Right lung (tissue), 10 donors: ENCODE measurements at places on chromosomes 5 and 9. TPM values are rescaled to one million over a fixed set of nuclear protein-coding genes. Genes with fewer than 3 reads are reported as not detected.

DNA sequence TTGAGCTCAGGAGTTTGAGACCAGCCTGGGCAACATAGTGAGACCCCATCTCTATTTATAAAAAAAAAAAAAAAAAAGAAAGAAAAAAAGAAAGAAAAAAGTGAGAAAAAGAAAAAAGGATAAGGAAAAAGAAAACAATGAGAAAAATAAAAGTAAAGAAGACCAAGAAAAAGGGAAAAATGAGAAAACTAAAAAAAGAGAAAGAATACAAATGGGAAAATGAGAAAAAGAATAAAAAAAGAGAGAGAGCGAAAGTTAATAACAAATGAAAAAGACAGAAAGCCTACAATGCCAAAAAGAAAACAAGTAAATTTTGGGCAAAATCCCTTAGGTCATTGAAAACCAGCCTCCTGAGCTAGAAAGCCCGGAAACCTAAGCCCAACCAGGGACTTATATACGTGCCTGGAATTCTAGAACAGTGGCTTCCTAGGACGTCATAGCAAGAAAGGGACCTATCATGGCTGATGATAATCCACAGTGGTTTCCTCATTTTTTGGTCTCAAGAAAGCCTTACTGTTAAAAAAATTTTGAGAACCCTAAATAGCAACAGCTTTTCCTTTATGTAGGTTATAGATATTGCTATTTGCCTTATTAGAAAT, 131.7 kb upstream of the CLINT1 start:
- no peak for DNase-seq

GRCh38 chr5:69300537-69301203, 31.9 kb downstream of the CCDC125 start:
- peak; percentile 41 for DNase-seq

Gene AK8
- polyA plus RNA-seq: 3.5 TPM

Gene SH3TC2
- polyA plus RNA-seq: 1.6 TPM

DNA sequence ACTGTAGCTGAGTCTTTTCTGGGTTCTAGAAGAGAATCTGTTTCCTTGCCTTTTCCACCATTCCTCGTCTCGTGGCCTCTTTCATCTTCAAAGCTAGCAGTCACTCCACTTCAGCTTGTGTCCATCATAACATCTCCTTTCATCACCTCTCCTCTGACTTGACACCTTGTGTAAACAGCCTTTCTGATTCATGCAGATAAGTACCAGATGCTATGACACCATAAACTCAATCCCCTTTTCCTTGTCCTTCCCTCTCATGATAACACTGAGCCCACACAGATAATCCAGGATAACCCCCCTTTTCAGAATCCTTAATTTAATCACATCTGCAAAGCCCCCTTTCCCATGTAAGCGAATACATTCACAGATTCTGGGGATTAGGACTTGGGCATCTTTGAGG, 95.5 kb downstream of the SNX24 start:
- DNase-seq: no peak

DNA sequence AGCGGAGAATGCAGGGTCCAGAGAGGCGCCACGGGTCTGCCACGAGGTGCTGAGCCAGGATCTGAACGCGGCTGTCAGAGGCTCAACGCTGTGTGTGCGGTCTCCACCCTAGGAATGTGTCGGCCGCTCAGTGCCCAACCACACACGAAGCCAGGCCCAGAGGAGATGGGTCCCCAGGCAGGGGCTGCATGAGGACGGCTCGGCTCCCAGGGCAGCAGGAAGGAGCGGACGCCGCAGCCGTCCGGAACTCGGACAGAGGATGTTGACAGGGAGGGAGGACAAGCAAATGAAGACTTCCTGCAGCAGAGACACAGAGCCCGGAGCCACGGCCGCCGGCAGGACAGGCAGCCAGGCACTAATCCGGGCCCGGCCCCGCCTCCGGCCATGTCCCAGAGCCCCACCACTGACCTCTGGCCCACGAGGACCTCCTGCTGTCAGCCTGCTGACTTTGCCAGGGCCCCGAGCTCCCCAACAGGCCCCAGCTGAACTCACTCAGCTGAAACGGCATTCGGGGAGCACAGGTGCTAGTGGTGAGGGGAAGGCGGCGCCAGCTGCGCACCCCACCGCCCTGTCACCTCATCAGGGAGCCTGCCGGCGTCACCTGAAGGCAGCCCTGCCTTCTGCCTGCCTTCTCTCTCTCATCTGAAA, 12.7 kb downstream of the VAV2 start:
- DNase-seq: peak; percentile 63

Gene GABBR2
- 0.48 TPM for polyA plus RNA-seq

- no peak for DNase-seq
Observed at GRCh38 chr5:175746851-175747250, 89.0 kb downstream of the HRH2 start.

DNA sequence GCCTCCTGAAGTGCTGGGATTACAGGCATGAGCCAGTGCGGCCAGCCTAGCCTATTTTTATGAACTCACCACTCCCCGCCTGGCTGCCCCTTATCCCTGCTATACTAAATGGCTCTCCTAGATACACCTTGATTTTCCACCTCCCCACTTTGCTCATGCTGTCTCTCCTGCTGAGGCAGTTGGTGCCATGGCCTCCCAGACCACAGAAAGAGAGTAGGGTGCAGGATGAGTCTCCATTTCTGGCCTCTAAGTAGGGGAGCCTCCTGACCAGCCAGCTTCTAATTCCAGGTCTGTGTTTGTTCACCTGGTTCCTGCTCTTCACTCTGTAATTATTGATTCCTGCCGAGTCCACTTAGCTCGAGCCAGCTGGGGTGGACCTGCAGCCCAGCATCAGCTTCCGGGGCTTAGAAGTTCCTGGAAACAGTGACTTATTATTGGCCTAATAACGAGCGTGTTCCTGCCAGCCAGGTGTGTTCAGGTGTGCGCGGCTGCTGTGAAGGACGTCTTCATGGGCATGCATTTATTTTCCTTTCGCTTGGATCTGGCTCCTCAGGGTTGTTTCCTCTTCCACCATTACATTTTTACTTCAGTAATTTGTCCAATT, 34.0 kb downstream of the ZNF618 start:
- peak; percentile 32 for DNase-seq

Gene FOXI1
- not detected for polyA plus RNA-seq

Gene STKLD1
- 2.6 TPM for polyA plus RNA-seq

DNA sequence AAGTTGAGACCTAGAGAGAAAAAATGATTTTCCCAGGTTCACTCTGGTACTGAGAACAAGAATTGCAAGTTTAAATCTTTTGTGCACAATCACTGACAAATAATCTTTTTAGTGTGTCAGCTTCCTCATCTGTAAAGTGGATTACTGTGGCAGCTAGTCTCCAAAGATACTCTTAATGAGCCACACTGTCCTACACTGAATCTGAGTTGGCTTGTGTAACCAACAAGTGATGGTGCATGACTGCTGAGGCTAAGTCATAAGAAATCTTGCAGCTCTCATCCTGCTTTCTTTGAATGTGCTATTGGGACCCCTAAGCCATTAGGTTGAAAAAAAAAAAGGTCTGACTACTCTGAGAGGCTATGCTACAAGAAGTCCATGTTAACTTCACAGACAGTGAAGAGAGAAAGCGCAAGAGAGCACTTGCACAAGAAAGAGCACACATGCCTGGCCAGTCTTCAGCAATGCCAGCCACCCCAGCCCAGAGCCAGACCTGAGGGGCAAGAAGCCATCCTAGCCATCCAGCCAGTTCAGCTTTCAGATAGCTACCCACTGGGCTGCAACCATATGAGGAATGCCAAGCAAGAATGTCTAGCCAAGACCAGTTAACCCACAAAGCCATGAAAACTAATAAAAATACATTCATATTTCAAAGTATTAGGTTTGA, 419.4 kb downstream of the RAB3C start:
- no peak for DNase-seq

GRCh38 chr5:17910318-17910717, 276.1 kb downstream of the TAF11L14 start:
- DNase-seq: no peak

Gene DNM1
- 47.7 TPM for polyA plus RNA-seq

Gene FAM114A2
- 33.3 TPM for polyA plus RNA-seq

Gene EGFL7
- polyA plus RNA-seq: 86.2 TPM

Gene PSAT1
- 32.8 TPM for polyA plus RNA-seq

Gene CTXN3
- polyA plus RNA-seq: not detected

- no peak for DNase-seq
Observed at GRCh38 chr9:77010527-77010926, 8.9 kb upstream of the FOXB2 start.

- DNase-seq: no peak
Observed at GRCh38 chr5:173796721-173797495, 91.2 kb upstream of the CPEB4 start.

DNA sequence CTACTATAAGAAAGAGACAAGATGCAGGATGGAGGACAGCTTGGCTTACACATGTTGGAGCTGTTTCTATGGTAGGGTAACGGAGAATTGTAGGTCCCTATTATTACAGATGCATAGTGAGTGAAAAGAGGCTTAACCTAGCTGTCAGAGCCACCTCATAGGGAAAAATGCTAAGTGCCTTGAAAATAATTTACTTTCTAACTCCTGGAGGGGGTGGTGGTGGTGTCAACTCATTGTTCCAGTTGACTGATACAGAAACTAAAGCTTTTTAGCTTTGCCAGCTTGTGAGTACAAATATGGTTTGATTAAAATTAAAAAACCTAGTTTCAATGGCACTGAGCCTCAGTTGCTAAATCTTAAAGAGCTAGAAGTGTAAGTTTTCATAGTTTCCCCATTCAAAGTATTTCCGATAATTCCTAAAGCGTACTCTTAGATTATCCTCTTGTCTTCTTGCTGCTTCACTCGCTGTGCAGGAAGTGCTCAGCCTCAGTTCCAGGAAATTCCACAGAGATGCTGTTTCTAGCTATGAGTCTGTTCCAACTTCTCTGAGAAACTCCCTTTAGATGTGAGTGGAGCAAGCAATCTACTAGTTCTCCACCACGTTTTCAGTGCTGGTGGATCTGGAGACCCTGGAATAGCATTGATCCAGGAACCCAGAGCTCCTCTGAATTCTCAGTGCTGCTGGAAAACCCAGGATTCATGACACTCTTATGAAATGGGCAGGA, 265.2 kb downstream of the DMAC1 start:
- no peak for DNase-seq

Gene BAAT
- 1.2 TPM for polyA plus RNA-seq

- DNase-seq: no peak
Observed at GRCh38 chr5:114311968-114312367, 49.9 kb upstream of the KCNN2 start.

GRCh38 chr5:10308844-10309243, 1.1 kb upstream of the CMBL start:
- no peak for DNase-seq

GRCh38 chr9:95506678-95507463, 9.9 kb downstream of the PTCH1 start:
- DNase-seq: no peak

- DNase-seq: peak; percentile 47
Observed at GRCh38 chr9:135075234-135076142, 12.0 kb upstream of the OLFM1 start.

DNA sequence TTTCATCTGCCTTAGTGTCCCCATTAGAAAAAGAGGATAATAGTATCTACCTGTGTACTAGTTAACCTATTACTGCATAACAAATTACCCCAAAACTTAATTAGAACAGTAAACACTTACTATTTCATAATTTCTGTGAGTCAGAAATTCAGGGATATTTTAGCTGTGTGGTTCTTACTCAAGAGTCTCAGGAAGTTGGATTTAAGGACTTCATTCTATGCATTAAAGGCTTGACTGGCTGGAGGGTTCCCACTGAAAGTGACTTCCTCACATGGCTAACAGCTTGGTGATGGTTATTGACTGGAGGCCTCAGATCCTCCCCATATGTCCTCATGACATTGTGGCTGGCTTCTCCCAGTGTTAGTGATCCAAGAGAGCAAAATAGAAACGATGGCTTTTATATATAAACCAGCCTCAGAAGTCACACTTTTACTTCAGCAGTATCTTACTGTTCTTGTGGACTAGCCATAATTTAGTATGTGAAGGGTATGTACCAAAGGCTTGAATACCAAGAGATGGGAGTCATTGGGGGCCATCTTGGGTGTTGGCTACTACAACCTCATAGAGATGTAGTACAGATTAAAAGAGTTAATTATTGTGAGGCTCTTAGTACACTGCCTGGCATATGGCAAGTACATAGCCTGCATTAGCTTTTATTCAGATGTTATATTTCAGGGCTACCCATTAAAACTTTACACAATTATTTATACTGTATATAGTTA, 9.9 kb downstream of the RAD23B start:
- no peak for DNase-seq

DNA sequence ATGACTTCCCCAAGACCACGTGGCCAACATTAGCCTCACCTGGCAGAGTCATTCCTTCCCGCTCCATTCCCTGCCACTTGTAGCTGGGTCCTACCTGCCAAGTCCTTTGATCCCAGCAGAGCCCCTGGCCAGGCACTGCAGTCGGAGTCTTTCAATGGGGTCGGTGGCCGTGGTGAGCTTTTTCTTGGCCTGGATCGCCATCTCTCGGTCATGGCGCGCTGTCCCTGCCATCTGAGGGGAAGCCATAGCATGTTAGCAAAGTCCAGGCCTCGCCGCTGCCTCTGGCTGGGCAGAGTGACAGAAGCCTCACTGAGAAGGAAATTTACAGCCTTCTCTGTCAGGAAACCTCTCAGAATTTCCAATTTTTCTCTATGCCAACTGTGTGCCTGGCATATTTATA, 17.5 kb downstream of the CAPSL start:
- DNase-seq: no peak

DNA sequence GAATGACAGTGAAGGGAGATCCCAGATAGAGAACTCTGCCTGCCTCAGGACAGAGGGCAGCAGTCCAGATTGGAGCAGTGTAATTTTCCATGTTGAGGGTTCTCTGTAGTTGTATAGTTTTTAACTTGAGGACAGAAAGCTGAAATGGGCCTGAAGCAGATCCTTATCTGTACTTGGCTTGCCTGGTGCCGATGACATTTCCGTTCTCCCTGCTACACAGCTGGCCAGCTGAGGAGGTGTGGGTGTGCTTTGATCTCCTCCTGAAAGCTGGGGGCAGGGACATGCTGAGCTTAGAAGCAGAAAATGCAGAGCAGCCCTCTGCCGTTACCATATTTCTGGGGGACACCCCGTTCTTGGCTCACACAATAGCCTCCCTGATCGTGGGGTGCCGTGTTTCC, 10.5 kb downstream of the GLRX start:
- DNase-seq: peak; percentile 71
